ENCODE measurements at places on chromosomes 3 and 15.
A peak's percentile ranks its signal among the peaks of the same experiment; 100 is the strongest.

DNA sequence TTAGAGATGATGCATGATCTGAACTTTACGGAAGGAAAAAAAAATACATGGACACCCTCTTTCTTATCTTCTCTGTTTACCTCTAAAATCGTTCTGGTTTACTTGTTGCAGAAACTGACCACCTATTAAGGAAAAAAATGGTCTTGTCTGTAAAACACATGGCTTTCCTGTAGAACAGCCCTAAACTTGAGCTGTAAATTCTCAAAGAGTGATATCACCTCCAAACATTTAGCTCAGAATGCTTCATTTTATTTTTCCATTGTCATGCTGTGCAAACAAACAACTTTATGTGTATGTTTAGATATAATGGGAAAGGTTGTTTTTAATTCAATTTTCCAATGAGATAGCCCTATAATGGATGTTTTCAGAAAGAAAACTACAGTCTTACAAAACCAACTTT, 237.4 kb upstream of the NR2F2 start:
- DNase-seq = no peak

DNA sequence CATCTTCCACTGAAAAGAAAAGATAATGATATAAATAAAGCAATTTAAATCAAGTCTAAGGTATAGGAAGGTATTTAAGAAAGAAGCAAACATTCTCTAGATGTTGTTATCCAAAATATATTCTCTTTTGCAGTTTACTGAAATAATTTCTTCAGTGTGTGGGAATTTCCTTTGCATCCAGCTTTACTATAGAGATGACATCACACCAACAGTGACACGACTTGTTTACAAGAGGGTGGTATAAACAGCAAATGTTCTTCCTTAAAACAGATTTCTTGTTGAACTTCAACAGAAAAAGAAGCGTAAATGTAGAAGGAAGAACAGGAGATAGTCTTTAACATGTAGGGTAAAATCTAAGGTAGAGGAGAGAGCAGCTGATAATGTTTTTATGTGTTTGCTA, 202.5 kb downstream of the ROBO2 start:
- no peak for DNase-seq

- DNase-seq = no peak
Measured at GRCh38 chr3:151856118-151856517, 17.3 kb upstream of the SUCNR1 start.

DNA sequence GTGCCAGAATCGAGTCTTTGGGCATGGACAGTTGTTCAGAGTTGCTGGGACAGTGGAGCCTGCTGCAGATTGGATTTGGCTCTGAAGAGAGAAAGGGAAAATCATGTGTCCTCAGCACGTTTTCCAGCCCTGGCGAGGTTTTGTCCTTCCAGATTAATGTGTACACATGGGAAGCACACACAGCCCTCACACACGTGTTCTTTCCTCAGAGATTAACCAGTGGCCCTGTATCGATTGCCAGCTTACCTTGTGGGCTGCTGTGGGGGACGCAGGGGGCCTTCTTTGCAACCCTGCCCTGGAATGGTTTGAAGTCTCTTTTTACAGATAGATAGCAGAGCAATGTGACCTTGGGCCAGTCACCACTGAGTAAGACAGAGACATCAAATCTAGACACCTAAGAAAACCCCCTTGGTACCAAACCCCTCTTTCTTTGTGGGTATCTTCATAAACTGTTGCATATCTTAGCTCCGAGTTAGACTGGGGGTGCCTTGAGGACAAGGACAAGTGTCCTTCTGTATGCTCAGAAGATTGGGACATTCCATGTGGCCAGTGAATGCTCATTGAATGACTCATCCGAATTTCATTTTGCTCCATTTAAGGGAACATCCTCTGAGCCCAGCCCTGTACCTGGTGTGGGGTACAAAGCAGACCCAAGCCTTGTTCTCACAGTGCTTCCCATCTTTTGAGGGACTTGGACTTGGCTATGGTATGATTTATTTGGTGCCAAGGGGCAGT, 48.0 kb downstream of the SMAD6 start:
- no peak for DNase-seq

- no peak for DNase-seq
Measured at GRCh38 chr15:43249699-43250203, 17.0 kb downstream of the TGM5 start.

- no peak for DNase-seq
Measured at GRCh38 chr3:112399064-112399463, 66.1 kb downstream of the CD200 start.

DNA sequence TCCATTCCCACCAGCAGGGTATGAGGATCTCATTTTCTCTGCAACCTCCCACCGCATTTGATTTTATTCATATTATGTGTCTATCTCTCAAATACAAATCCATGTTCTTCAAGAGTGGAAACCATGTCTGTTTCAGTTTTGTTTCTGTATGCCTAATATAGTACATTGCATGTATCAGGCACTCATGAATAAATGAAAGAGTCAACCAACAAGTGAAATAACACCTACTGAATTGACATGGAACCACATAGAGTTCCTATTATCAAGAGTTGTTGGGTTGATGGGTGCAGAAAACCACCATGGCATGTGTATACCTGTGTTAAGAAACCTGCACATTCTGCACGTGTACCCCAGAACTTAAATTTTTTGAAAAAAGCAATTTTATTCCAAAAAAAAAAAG, 466.8 kb downstream of the LPP start:
- no peak for DNase-seq

DNA sequence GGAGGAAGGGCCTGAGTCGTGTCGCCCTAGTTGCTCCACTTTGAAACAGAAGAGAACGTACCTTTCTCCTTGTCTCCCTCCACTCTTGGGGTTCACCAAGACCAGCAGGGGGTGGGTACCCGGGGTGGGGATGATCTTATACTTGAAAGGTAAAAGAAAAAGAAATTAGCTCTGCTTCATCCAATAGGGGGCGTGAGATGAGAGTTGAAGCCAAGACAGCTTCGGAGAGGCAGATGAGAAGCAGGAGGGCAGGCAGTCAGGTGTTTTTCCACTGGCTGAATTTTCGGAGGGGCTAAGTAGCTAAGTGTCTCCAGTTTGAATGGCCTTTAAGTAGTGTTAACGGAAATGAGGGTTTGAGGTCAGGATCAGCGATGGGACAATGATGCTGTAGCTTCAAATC, 100.4 kb downstream of the DGKG start:
- DNase-seq = peak; percentile 15

DNA sequence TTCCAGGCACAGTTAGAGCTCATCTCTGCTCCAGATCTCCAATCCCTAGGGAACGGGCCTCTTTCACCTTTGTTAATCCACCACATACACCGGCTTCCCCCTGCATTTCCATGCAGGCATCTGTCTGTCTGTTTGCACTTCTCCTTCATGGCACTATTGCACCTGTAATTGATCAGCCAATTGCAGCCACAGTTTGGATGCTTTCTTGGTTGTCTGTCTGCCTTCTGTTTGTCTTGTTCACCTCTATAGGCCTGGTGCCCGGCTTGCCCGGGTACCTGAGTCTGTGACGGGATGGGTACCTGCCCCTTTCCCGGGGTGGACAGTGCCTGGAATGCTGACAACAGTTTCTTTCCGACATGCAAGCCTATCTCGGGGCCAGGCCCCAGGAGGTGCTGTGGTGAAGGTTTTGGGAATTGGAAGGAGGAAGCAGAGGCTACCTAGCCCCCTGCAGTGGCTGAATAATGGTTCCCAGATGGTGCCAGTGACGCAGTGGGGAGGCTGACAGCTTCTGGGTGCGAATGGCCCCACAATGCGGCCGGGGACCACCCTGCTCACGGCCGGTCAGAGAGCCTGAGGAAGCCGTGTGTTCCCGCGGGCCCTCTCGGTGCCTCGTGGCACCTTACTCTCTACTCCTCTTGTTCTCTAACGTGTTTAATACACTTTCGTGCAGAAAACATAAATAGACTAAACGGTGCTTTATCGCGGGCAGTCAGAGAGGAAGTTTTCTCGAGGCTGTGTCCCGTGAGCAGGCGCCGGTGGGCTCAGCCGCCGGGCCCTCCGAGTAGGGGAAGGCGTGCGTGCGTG, 31.3 kb upstream of the RAB6B start:
- peak; percentile 47 for DNase-seq

- no peak for DNase-seq
Measured at GRCh38 chr3:135755330-135756105, 210.0 kb upstream of the PPP2R3A start.

DNA sequence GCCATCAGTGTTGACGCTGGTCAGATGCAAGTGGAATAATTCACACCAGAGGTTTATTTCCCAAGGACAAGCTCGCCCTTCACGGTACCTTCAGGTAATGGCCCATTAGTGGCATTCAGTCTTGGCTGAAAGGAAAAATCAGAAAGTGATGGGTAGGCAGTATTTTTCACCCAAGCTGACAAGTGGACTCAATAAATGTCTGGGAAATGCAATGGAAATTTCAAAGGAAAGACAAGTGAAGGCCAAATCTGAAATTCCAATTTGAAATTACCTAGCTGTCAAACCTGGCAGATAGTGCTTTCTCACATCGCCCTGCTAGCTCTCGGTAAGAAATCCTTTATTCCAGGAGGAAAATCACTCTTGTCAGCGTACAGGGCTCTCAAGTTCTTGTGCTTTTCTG, 413.5 kb downstream of the OCA2 start:
- no peak for DNase-seq

DNA sequence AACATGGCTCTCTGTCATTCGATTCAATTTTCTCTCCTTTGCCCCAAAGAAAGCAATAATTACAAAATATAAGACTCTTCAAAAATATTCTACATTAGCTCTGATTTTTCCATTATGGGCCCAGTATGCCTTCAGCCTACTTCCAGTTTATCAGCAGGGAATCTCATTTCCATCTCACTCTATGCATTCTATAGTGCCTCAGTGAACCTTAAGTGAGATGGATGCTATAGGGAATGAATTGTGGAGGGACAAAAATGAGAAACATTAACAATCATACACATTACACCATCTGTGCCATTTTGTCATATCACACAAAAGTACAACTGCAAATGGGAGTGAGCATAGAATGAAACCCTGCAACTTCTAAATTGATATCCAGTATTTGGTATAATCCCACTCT, 50.7 kb upstream of the TSPAN3 start:
- DNase-seq = no peak

GRCh38 chr3:17070161-17070959, 185.6 kb downstream of the PLCL2 start:
- DNase-seq = peak; percentile 88

DNA sequence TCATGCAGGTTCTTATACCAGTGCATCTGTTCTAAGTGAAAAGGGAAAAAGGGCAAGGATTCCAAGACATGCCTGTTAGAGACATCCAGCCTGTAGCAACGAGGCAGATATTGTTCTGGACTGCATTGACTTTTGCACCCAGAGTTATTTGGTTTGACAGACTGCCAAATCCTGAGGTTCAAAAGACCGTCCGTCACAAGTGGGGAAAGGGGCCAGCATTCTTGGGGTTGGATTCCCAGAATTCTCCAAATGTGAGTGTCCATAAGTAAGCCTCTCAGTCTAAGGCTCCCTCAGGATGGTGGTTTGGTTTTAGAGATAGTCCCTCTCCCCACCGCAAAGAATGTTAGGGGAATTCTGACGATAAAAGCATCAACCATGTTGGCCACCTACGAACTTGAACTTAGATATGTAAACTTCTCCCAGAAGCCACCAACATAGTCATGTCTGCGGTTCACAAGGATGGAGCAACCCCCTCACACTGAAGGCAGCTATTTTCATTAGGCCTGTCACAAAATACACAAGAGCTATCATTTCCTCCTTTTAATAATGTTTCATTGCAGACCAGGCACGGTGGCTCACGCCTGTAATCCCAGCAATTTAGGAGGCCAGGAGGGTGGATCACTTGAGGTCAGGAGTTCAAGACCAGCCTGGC, 13.6 kb upstream of the LACTB start:
- no peak for DNase-seq

- DNase-seq = no peak
Measured at GRCh38 chr15:37888356-37888755, 46.1 kb upstream of the TMCO5A start.

DNA sequence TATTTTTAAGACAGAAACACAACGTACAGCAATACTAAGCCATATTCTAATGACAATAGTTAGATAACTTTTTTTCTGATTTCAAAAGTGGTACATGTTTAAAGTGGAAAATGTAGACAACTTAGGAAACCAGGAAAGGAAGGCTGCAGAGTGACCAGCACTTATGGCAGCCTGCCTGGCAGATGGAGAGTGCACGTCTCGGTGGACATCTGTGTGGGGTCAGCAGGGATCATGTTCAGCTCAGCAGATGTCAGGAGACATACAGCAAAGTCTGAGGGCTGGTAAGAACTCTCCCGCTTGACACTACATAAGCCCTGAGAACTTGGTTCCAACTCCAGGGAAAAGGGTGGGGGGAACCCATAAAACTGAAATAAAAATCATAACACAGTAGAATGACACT, 128.6 kb upstream of the ADPGK start:
- peak; percentile 49 for DNase-seq

DNA sequence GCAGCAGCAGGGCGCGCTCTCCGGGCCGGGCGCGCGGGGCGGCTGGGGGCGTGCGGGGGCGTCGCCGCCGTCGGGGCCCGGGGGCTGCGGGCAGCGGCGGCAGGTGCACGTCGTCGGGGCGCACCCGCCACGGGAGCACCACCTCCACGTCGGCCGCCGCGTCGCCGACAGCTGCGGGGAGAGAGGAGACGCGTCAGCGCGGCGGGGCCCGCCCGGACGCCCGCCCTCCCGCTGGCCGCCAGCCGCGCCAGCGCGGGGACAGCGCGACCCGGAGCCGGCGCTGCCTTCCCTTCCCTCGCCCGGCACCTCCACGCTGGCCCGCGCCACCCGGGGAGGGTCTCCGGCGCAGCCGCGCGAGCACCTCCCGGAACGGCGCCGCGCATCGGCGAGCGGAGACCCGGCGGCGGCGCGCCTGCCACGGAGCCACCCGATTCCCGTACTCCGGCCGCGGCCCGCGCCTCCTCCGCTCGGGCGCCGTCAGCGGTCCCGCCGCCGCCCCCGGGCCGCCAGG, 481 bp downstream of the ADAMTS17 start:
- peak; percentile 56 for DNase-seq

DNA sequence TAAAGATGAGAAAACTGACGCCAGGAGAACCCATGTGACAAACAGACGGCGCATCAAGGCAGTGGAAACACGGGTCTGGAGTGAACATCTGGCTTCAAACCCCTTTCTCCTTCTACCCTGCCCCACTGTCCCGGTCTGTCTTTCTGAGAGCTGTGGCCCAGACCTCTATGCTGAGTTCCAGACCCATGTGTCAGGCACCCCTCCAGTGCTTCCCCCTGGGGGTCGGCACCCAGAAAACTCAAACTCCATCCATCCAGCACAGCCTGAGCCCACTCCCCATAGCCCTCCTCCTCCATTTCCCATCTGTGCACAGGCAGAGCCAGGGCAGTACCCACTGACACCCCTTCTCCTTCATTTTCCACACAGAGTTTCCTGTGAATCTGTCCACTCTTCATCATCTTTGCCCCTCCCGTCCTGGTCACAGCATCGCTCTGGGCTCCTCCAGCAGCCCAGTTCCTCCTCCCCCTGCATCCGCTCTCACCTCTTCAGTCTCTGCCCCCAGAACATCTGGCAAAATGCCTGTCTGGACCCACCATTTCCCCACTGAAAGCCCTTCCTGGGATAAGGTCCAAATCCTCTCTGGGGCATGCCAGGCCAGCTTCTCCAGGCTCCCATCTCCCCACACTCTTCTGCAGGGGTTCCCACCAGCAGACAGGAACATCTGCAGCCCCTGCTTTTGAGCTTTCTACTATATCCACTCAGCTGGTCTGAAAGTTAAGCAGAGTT, 2.9 kb downstream of the FAM240A start:
- no peak for DNase-seq
